CD4-positive, alpha-beta T cell treated with Interleukin-4 for 4 hours (primary cell): ENCODE measurements at places on chromosomes 7 and 10.

GRCh38 chr10:30114401-30114800 lies 55.0 kb upstream of the JCAD start:
- DNase-seq: no peak

DNA sequence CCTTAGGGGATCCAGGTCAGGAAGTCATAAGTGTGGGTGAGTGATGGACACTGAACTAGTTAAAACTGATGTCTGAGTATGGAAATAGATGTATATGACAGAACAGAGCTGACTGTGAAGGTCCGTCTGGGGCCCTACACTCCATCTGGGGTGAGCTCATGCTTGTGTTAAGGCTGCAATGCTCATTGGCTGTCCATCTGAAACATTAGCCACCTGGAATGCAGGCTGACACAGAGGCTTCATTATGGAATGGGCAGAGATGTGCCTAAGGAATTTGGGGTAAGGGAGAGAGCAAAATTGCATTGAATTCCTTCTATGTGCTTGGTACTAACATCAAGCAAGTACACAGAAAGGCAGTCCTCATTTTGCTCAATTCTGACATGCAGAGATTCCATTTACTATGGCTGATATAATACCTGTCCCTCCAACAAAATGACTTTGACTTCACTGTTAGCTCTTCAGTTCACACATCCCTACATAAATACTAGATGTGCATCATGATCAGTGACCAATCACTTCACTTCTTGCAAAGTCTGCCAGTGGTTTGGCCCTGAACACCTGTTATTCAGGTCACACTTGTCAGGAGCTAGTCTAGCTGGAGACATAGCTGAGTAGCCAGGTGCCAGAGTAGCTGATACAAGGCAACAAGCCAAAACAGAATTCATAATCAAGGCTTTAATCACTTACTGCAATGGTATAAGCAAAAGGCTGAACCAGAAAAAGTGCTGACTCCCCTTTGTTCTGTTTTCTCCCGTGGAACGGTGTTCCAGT lies 128.9 kb upstream of the VWC2 start:
- no peak for DNase-seq

- DNase-seq: no peak
Measured at GRCh38 chr7:39271402-39271801, 293.7 kb downstream of the POU6F2 start.

DNA sequence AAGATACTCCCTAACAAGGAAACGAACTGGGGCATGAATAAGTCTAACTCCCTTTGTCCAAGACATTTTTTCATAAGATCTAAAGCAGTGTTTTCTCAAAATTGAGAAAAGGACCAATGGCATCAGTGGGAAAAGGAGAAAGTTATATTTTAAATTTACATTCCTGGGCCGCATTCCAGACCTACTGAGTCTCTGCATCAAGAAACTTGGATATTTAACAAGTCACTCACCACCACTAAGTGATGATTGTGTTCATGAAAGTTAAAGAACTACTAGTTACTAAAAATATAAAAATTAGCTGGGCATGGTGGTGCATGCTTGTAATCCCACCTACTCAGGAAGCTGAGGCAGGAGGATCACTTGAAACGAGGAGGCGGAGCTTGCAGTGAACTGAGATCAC lies 149.6 kb upstream of the MEOX2 start:
- no peak for DNase-seq

DNA sequence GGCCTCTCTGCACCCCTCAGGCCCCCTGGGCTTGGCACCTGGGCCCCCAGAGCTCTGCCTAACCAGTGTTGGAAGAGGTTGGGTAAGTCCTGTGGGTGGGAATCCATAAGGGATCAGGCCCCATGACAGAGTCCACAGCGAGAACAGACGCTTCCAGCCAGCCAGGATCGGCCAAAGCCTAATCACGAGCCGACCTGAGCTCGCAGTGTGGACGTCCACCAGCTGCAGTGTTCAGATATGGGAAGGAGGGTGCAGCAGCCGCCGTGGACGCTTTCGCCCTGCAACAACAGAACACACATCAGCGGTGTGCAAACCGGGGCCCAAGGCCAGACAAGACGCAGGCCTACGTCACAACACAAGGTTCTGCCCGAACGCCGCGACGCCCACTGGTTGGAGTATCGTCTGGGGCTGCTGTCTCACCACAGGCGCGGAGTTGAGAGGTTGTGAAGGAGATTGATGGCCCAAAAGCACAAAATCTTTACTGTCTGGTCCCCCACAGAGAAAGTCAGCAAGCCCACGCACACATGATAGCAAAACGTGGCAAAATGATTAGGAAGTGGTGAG lies 102.1 kb downstream of the FOXL3 start:
- no peak for DNase-seq

- no peak for DNase-seq
Measured at GRCh38 chr10:70435241-70436085, 6.0 kb downstream of the NODAL start.

- DNase-seq: no peak
Measured at GRCh38 chr10:121822180-121822579, 105.7 kb downstream of the ATE1 start.

DNA sequence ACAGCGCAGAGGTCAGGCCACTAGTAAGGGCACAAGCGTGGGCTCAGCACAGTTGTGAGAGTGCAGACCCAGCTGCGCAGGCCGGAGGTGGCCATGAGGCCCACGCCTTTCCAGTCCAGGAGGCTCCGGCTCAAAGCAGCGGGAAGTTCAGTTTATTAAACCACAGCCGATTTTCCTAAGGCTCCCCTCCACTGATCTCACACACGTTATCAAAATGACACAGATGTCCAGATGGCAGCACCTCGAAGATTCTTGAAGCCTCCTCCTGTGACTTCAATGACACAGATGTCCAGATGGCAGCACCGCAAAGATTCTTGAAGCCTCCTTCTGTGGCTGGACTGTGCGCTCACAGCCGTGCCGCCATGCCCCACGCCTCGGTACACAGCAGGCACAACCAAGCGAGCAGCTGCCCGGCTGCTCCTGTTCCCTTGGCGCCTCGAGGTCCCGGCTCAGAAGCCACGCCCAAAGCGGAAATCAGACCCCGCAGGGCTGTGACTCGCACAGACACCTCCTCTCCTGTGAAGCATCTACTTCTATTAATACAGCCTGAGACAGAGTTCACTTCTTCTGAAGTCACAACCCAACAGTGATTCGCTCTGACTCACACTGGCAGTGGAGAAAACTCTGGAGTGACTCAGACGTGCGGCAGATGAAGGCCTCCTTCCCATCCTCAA lies 122.7 kb downstream of the MAD1L1 start:
- peak; percentile 48 for DNase-seq

- no peak for DNase-seq
Measured at GRCh38 chr10:29914986-29915785, 144.2 kb downstream of the JCAD start.

GRCh38 chr10:11112718-11113117 lies 95.0 kb downstream of the CELF2 start:
- DNase-seq: no peak

- no peak for DNase-seq
Measured at GRCh38 chr7:151472644-151473380, 32.9 kb upstream of the CRYGN start.

DNA sequence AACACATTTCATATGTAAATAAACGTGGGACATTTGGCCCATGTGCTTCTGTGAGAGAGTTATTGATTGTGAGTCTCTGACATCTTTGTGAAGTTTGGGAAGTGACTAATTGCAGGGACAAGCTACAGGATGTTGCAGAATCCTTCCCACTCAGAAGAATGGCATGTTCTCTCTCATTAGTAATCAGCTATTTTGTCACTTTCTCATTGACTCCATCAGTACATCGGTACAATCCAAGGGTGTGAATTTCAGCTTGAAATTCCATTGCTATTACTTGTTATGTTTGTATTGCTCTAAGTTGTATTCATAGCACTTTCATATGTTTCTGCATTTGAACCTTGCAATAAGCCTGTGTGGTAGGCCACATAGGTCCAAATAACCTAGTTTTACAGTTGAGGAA lies 100.0 kb upstream of the KCNMA1 start:
- no peak for DNase-seq

DNA sequence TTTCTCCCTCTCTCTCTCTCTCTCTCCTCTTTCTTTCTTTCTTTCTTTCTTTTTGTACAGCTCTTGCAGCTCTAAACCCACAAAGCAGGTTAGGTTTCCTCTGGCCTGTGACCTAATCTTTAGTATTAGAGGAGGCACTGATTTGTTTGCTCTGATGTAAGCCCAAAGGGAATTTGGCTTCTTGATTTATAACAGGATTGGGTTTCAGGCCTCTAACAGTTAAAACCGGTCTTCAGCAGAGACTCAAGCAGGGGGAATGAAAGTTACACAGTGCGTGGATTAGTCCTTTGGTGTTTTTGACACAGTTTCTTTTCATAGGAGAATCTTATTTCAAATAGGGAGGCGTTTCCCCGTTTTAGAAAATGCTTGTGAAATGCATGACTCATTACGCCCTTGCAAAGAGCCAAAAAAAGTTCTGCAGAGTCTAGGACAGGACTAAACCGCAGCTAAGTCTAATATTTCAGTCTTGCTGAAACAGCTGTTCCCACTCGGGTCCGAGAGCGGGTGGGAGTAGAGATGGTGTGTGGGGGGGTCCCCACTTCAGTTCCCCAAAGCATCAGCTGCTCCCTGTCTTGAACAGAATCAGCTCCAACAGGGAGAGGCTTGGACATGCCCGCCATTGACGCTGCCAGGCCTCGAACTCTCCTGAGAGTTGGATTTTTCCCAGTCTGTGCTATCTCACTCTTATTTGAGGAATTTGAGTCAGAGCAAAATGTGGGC lies 296.5 kb upstream of the PITRM1 start:
- DNase-seq: peak; percentile 58

- no peak for DNase-seq
Measured at GRCh38 chr10:102455893-102456471, 4.6 kb upstream of the C10orf95 start.

- no peak for DNase-seq
Measured at GRCh38 chr10:17585016-17585415, 32.2 kb downstream of the HACD1 start.

GRCh38 chr10:90912854-90913479 lies 7.9 kb downstream of the ANKRD1 start:
- DNase-seq: no peak

DNA sequence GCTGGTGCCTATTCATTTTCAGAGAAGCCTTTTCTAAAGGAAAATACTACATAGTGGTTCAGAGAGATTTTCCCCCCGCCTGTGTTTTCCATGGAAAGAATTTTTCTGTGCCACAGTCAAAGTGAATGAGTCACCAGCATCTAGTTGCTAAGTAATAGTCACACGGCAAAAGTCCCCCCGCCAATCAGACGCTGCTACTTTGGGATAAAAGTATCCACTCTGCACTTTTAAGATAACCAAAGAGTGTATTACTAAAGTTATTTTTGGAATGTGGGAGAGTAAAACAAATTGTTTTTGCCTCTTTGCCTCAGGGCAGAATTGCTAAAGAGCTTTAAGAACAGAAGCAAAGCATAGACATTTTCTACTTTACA lies 23.5 kb downstream of the ABLIM1 start:
- no peak for DNase-seq

GRCh38 chr7:107037717-107038603 lies 6.5 kb upstream of the PRKAR2B start:
- DNase-seq: no peak

GRCh38 chr10:4804465-4804864 lies 21.5 kb upstream of the AKR1E2 start:
- no peak for DNase-seq

GRCh38 chr10:132368881-132369635 lies 27.9 kb upstream of the PWWP2B start:
- no peak for DNase-seq

DNA sequence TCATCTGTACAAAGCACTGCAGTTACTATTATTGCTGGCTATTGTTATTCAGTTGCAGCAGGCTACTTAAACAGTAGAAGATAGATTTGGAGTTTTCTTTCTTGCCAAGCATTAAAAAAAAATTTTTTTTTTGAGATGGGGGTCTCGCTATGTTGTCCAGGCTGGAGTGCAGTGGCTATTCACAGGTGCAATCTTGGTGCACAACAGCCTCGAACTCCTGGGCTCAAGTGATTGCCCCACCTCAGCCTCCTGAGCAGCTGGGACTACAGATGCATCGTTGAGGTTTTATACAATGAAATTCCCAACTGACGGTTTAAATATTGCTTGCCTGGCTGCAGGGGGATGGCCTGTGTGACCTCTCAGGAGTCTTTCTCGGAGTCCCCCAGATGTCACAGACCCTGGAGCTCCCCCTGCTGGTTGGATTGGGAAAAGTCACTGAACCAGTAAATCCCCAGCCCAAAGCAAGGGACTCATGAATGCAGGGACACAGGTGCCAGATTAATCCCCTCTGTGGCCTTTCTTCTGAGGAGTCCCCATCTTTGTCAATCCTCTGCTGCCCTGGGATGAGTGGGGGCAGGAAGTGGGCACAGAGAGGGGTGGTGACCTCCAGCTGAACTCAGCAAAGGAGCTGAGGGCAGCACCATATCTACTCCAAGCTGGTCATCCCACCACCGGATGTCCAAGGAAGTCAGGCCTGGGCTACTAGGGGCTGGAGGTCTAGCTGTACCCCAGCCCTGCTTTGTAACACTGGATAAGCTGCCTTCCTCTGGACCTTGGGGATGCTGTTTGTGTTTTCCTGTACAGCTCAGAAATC lies 149.6 kb downstream of the C10orf105 start:
- peak; percentile 73 for DNase-seq

GRCh38 chr10:124343351-124344265 lies 75.1 kb downstream of the OAT start:
- no peak for DNase-seq

GRCh38 chr10:3755440-3756359 lies 29.3 kb downstream of the KLF6 start:
- DNase-seq: no peak

DNA sequence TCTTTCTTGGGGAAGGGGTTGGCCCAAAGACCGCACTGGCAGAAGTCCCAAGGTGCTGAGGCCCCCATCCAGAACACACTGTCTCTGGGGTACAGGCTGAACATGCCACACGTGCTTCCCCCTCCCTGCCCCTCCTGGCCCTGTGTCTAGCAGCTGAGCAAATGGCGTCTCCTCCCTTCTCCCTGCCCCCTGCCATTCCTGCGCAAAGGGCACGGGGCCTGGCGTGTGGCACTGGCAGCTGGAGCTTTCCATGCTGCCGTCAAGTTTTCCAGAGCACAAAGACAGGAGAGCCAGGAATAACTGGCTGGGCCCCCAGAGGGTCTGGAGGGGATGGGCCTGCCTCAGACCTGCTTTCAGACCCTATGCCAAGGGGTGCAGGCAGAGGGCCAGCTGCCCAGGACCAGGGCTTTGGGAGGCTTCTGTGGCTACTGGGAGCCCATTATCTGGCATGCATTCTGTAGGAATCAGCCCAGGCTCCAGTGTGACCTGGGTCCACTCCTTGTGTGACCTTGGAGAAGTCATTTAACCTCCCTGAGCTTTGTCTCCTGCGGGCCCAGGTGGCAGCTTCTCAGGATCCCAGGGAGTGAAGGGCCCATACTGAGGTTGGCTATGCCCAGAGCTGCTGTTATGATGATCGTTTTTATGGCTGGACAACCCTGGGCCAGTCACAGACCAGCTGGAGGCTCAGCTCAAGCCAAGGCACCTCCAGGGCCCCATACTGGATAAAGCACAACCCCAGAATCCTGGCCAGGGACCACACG lies 710 bp upstream of the LDB3 start:
- no peak for DNase-seq

- no peak for DNase-seq
Measured at GRCh38 chr10:98916526-98917125, 319.0 kb downstream of the HPSE2 start.
